ENCODE measurements at places on chromosomes 3 and 15.

DNA sequence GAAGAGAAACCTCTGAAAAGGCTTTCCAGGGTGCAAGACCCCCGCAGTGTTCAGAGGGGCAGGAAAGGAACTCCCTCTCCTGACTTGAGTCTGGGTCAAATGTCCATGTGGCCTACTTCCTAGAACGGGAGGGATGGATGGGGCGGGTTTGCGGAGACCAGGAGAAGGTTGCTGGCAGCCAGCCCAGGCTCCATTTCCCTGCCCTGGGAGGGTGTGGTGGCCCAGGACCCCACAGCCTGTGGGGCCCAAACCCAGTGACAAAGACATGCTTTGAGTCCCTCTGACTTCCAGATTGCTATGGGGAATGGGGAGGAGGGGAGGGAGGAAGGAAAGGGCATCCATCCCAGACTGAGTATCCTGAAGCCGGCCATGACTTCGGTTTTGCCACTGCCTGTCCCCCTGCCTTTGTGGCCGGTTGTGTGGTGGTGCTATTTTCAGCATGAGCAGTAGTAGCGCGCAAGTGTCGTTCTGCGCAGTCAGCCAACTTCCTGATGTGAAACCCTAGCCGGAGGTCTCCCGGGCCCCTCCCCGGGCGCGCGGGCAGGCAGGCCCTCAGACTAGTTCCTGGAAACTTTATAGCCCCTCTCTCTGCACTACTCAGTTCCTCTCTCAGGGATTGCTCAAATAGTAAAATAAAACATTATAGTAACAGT lies 24.4 kb downstream of the MAGEF1 start:
- DNase-seq, result no peak

GRCh38 chr3:34279901-34280300 lies 481.5 kb downstream of the PDCD6IP start:
- DNase-seq, result no peak

GRCh38 chr3:52769786-52770455 lies 819 bp downstream of the NEK4 start:
- no peak for DNase-seq

- DNase-seq, result peak; percentile 33
Measured at GRCh38 chr15:85793641-85794597, 806 bp downstream of the KLHL25 start.

- no peak for DNase-seq
Measured at GRCh38 chr3:168807448-168807847, 711.7 kb upstream of the GOLIM4 start.

- DNase-seq, result no peak
Measured at GRCh38 chr15:23797747-23798446, 110.8 kb upstream of the NDN start.

- no peak for DNase-seq
Measured at GRCh38 chr15:80819001-80819400, 39.8 kb downstream of the CEMIP start.

DNA sequence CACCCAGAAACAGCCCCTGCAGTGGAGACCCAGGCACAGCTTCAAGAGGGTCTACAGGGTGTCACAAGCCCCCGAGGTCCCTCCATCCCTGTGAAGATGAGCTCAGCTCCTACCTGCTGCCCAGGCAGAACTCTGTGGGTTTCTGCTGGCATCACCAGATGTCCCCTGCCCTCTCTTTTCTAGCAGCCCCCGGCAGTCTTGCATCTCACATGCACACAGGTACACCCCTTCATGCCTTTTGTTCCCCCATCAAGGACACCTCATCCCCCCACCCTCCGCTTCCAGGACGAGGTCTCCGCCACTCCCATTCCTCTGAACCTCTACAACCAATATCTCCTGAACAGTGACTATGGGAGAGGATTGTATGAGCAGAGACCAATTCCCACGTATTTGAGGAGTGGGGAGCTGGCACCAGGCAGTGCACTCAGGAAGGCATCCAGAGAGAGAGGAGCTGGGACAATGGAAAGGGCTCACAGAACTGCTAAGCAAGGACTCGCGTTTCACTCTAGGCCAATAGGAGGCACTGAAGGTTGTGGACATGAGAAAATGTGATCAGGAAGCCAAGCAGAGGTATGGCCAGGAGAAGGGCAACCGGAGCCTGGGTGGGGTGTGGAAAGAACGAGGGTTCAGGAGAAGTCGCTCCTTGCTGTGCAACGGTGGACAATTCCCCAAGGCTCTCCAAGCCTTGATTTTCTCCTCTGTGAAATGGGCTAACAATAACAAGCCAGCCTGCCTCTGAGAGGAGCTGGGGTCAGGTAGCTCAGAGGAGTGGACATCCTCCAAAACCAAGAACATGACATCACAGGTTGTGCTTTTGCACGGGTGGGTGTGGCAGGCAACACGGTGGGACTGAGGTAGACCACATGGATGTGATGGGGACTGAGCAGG lies 115.2 kb downstream of the CHSY1 start:
- no peak for DNase-seq

DNA sequence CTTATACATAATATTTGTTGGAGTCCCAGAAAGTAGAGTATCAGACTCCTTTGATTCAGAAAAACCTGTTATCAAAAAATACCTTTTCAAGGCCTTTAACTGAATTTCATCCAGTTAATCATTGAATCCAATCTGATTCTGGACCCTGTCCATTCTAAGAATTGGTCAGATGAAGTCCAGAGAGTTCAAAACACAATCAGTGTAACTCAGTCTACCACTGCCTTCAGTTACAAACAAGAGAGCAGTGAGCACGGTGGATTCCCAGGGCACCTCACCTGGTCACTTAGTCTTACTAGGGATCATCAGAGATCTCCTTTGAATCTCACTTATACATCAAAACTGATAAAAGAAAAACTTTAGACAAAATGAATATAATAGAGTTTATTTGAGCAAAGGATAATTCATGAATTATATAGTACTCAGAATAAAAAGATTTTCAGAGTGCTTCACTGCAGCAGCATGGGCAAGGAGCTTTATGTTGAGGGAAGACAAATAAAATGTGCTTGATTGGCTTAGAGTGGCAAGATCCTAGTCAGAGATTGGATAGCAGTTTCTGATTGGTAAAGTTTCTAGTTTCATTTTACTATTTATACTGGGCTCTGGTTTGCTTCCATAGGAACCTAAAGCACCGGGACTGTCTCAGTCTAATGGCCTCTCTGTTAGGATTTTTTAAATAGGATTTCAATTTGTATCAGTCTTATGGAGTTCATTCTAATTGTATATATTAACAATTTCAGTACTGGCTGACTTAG lies 474.9 kb upstream of the GOLIM4 start:
- DNase-seq, result no peak

DNA sequence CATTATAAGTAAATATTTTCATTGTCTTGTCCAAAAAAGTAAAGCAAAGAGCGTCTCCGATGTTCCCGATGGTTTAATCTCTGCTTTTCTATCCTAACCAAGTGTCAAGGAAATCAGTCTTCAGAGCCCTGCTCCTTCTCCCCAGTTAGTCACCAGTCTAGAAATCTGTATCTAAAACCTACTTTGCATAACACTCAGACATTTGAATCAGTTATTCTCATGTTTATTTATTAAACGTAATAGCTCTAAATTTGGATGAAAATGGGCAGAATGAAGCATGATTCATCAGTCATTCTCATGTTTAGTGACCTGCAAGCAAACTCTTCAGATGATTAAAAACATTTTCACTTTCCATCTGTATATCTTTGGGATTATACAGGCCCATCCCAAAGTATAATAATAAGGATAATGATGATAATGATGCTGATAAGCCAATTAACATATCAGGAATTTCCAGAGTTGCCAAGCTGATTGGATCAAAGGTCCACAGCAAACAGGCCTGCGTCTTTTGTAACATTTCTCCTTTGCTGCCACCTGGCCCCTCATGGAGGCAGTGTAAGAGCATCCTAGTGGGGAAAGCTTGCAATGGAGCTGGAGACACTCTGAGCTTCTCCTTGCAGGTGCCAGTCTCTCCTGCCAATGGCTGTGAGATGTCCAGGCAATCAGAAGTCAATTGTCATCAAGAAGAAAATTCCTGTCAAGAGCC lies 273.9 kb downstream of the IGSF11 start:
- no peak for DNase-seq

Data from activated CD4-positive, alpha-beta T cell treated with anti-CD3 and anti-CD28 coated beads, Interleukin-2, amount 50 U/mL, for 4 hours (primary cell).